Activated T-cell treated with anti-CD3 and anti-CD28 coated beads for 48 hours (primary cell): ENCODE measurements at places on chromosomes 13 and 19.

GRCh38 chr13:44132710-44133109 is 240.9 kb upstream of the SERP2 start:
- no peak for DNase-seq

- DNase-seq, result no peak
These were observed 8.2 kb downstream of the KLHL26 start for GRCh38 chr19:18645035-18645511.

DNA sequence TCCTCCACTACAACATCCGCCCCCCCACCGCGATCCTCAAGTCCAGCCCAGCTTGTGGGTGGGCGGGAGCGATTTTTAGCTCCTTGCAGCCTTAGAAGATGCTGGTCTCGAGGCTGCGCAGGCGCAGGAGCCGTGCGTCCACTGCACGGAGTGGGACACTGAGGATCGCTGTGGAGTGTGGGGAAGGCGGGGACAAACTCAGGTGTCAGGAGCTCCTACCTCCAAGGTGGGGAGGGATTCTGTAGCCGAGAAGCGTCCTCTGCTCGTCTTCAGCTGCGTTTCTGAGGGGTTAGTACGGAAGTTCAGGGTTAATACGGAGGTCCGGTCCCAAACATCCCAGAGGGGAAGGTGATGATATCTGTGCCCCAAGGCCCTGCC is at the start of gene RTBDN:
RTBDN (minus strand) TSS at position 14 of the 378 bp plus-strand sequence. CDS start 4,600 bp downstream, outside the sequence.
- no peak for DNase-seq

- DNase-seq, result no peak
These were observed 9.3 kb downstream of the EBPL start for GRCh38 chr13:49681842-49682435.

GRCh38 chr13:106471957-106472543 is 63.4 kb downstream of the EFNB2 start:
- DNase-seq, result no peak

DNA sequence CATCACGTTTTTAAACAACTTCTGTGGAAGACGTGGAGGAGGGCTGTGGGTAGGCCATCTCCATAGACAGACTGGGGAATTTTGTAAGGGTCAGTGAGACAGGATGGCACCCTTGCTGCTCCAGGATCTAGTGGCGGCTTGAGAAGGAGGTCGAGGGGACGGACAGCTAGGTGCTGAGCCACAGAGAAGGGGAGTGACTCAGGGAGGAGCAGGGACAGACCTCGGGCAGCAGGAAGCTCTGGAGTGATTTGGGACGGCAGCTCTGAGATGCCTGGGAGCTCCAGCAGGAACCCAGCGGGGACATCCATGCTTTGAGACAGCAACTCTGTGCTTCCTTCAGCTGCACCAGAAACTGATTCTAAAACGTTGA is 169.1 kb upstream of the SOX1 start:
- DNase-seq, result no peak

GRCh38 chr19:10887616-10888367 is 16.4 kb downstream of the CARM1 start:
- no peak for DNase-seq

GRCh38 chr13:63696055-63696454 is 2280.4 kb upstream of the PCDH20 start:
- no peak for DNase-seq

GRCh38 chr19:11238041-11238440 is 1.4 kb upstream of the ANGPTL8 start:
- DNase-seq, result no peak

DNA sequence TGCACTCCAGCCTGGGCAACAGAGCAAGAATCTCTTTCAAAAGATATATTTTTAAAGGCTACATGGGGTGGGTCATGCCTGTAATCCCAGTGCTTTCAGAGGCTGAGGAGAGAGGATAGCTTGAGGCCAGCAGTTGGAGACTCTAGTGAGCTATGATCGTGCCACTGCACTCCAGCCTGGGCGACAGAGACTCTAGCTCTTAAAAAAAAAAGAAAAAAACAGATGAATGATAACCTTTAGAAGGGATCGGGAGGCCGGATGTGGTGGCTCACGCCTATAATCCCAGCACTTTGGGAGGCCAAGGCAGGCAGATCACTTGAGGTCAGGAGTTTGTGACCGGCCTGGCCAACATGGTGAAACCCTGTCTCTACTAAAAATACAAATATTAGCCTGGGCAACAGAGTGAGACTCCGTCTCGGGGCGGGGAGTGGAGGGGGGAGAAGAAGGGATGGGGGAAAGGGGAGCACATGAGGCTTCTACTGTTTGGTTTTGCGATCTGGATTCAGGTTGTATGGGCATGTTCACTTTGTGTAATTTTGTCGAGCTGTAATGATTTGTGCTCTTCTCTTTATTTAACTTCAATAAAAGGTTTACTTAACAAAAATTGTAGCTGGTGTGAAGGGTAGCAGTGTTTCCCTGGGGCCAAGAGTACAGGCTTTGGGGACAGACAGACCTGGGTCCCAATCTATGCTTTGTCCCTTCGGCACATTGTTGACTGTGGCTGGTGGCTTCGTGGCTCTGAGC is 1.1 kb upstream of the PSMC4 start:
- DNase-seq, result no peak

DNA sequence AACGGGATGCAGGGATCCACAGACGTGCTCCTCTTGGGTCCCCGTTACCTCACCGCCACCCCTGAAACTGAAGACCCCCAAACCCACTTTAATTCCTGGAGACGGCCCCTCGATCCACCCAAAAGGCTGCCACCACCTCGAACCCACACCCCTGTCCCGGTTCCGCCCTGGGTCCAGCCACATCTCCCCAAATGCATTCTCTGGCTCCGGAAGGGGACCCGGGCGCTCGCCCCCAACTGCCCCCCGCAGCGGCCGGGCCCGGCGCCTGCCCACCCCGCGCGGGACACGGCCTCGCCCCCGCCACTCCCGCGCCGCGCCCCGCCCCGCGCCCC is 219 bp upstream of the FSTL3 start:
- no peak for DNase-seq

DNA sequence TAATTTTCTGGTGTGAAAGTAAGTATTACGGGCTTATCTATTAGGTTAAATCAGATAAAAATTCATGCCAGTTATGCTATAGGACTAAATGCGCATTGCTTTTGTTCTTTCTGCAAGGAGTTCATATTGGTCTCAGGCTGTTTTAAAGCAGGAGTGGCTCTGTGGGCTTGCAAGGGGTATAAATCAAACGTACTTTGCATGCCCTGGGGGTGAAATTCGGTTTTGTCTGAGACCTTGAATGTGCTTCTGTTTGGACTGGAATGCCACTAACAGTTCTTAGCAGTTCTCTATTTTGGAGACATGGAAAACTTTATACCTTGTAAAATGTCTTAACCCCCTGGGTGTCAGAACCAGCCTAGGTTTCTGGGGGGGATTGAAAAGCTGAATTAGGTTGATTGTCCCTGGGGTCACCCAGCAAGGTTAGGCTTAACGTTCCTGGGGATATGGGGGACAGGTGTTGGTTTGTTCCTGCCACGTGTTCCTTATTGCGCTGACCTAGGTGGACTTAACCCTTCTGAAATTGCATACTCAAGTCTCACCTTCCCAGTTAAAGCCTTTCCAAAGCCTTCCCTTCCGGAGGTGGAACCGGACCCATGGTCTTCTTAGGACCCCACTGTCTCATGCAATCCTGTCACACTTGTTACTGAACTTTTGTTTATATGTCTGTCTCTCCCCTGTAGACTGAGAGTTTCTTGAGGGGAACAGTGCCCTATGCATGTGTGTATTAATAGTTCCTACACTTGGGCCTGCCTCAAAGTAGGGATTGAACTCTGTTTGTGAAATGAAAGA is 182.2 kb downstream of the LMO7 start:
- no peak for DNase-seq
